Activated T-cell treated with anti-CD3 and anti-CD28 coated beads, Interleukin-2, amount 50 U/mL, for 72 hours (primary cell): ENCODE measurements at places on chromosomes 5 and 9. TPM values are rescaled to one million over a fixed set of nuclear protein-coding genes. Genes with fewer than 3 reads are reported as not detected.

Gene LTC4S
- 1.5 TPM for total RNA-seq

Gene SPAAR
- not detected for total RNA-seq

Gene TAF11L14
- total RNA-seq = not detected

Gene PTPN3
- 2.7 TPM for total RNA-seq

Gene PCDH12
- total RNA-seq = 0.31 TPM

Gene LRRC26
- not detected for total RNA-seq

Gene CDH18
- total RNA-seq = not detected

Gene SLC6A19
- not detected for total RNA-seq

GRCh38 chr9:37333288-37333687 lies 89.2 kb upstream of the GRHPR start:
- DNase-seq = no peak

DNA sequence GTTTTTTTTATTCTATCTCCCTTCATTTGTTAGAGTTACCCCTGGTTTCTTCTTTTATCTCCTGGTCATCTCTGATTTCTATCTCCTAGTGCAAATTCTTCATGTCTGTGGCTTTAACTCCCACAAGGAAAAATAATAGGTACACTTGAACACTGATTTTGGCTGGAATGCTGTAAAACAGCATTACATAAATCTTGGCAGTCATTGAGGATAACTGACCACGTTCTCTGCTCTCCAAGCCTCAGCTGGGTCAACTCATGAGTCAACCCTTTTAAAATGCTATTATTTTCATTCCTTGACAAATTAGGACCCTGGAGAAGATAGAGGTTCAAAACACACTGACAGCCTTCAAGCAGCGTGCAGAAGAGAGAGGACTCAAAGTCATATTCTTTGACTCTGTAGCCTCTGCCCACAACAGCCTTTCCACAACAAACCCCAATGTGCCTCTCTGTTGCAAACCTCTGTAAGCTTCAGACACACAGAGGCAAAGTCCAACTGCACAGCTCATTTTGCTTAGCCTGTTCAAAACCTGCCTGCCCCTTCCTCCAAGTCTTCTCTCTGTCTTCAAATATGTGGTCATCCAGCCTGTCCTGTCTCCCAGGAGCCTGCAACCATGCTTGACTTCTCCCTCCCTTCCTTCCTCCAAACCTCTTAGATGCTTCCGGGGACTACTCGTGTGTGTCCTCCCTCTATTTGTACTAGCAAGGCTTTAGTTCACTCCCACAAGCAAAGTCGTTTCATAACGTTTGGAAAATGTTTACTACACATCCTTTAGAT lies 398.4 kb downstream of the MED10 start:
- DNase-seq = no peak

DNA sequence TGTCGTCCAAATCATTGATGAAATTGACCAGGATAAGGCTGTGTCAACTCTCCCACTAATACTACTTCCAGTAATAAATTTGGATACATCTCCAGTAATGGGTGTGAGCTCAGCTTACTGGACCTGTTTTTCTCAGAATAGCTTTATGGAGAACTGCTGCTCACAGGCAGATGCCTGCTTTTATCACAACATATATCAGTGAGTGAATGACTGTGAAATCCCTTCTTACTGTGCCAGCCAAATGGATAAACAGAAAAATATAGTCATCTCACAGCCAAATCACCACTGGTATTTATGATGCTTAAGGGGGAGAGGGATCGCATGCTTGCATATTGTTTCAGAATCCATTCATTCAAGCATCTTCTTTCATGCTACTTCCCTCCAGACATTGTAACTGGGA lies 148.4 kb upstream of the PAPPA start:
- DNase-seq = no peak

DNA sequence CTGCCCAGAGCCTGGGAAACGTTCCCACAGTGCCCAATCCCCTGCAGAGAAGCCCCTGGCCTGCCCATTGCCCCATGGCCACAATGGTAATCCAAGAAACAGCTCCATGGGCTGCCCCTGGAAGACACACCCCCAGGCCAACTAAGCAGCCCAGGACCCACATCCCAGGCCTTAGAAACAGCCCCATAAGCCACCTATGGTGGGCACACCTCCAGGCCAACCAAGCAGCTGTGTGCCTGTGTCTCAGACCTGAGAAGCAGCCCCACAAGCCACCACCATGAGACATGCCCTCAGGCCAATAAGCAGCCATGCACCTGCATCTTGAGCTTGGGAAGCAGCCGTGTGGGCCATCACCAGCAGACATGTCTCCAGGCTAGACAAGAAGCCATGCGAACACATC lies 52.9 kb upstream of the SSBP2 start:
- DNase-seq = no peak

GRCh38 chr5:132838516-132839282 lies 8.3 kb upstream of the SHROOM1 start:
- no peak for DNase-seq

DNA sequence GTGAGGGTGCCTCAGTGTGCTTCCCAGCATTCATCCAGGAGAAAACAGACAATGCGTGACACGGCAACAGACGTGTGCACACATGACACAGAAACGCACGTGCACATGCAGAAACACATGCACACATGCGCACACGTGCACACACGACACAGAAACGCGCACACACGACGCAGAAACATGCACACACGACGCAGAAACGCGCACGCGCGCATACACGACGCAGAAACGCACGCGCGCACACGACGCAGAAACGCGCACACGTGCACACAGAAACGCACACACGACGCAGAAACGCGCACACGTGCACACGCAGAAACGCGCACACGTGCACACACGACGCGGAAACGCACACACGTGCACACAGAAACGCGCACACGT lies 16.5 kb downstream of the TPPP start:
- no peak for DNase-seq

DNA sequence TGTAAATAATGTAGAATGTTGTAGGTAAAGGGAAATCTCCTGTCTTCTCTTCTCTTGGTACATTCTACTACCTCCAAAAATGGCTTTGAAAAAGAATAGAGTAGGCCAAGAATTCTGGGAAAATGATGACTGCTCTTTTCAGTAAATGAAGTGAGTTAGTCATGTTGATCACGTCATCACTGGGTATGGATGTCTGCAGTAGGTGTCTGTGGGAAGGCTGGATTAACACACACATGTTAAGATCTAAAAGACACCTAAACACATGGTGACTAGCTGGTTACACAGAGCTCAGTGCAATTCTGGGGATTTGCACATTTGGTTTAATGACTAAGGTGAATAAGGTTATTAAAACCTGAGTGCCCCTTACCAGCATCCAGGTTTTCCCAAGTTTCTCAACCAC lies 161.5 kb downstream of the CEP120 start:
- no peak for DNase-seq

- peak; percentile 9 for DNase-seq
Observed at GRCh38 chr5:32711681-32712480, 760 bp downstream of the NPR3 start.

DNA sequence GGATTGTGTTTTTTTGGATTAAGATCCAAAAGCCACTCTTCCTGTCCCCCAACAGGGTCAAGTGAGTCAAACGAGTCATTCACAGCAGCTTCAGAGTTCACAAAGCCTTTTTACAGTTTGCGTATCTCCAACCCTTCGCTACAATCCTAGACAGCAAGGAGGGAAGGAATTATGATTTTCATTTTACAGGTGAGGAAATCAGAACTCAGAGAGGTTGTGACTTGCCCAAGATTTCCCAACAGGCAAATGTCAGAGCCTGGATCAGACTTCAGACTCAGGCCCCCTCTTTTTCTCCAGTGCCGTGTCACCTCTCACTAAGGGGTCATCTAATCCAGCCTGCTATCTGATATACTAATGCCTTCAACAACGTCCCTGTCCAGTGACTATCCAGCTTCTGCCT lies 72.1 kb upstream of the XPA start:
- DNase-seq = no peak

GRCh38 chr5:64634997-64635686 lies 55.2 kb upstream of the SHISAL2B start:
- DNase-seq = no peak

- DNase-seq = no peak
Observed at GRCh38 chr5:170355601-170356098, 33.5 kb downstream of the KCNMB1 start.

DNA sequence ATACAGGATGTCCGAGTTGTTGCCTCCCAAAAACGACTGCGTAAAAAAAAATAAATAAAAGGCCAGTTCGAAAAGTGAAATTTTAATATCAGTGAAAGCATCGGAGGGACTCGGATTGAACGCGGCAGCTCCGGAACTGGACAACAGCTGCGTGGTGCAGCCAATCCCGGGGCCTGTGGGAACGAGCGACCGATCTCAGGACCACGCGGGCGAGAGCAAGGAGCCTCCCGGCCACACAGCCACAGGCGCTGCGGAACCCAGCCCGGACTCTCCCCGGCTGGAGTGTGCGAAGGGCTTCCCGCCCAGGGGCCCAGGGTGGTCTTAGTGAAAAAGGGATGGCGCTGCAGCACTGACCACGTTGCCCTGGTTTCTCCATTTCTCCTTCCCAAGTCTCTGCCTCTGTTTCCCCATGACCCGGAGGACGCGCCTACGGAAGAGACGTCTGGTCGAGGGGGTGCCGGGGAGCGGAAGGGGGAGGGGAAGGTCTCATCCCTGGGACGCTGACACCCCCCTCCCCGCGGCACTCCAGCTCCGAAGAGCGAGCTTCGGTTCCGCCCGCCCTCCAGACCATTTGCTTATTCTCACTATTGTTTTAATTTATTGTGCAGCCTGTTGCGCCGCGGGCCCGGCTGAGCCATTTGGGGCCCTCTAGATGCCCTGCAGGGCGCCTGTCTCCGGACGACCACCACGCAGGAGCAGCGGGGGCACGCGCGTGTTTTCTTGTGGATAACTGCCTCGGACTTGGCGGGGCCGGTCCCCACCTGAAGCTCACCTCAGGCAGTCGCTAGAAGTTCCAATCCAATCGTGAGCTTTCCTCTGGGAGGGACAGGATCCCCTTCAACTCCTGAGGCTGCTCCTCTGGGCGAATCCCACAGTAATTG lies 303.0 kb downstream of the PARP8 start:
- no peak for DNase-seq
